ENCODE measurements at places on chromosomes 6 and 20.

- no peak for DNase-seq
Measured at GRCh38 chr20:10876558-10876957, 202.8 kb upstream of the JAG1 start.

DNA sequence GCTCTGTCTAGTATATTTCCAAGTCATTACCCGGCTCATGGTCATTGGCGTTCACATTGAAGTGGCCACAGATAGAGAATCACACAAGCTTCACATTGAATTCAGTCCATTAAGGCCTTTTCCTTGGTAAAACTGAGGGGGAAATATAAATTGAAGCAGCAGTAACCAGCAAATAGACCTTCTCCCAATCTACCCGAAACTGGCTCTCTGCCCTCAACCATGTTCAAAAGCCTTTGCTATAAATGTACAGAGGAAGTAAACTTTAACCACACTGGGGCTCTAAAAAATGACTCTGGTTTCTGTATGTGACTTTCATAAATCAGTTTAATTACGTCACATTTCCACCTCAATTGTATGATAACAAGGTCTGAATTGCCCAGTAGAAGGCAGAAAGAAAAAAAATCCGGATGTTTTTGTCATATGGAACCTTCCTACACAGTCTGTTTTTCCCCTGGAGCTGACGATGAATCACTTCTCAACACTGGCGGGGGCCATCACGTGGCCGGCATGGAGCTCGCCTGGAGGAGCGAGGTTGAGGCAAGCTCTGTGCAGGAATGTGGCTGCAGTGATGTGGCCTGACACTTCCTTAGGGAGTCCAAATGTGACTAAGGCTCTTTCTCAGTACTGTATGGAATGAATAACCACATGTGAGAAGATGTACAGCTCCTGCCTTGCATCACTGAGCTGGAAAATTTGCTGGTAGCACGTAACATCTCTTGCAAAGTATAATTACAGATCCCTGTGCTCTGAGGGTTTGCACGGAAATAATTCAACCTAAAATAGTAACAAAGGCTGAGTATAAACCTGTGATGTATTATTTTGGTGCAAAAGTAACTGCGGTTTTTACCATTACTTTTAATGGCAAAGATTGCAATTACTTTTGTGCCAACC is 58.6 kb upstream of the SNX9 start:
- DNase-seq: peak; percentile 84

GRCh38 chr20:43961541-43962471 is 47.2 kb downstream of the TOX2 start:
- DNase-seq: no peak

- no peak for DNase-seq
Measured at GRCh38 chr20:40433341-40433861, 255.6 kb downstream of the MAFB start.

DNA sequence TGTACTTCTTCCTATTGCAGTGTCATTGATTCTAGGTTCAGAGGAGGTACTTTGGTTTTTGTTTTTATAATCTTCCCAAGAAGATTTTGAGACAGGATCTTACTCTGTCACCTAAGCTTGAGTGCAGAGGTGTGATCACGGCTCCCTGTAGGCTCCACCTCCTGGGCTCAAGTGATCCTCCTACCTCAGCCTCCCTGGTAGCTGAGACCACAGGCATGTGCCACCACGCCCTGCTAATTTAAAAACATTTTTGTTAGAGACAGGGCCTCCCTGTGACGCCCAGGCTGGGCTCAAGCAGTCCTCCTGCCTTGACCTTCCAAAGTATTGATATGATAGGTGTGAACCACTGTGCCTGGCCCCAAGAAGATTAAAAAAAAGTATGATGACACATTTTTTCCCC is 3.4 kb upstream of the SLC17A5 start:
- DNase-seq: peak; percentile 43

DNA sequence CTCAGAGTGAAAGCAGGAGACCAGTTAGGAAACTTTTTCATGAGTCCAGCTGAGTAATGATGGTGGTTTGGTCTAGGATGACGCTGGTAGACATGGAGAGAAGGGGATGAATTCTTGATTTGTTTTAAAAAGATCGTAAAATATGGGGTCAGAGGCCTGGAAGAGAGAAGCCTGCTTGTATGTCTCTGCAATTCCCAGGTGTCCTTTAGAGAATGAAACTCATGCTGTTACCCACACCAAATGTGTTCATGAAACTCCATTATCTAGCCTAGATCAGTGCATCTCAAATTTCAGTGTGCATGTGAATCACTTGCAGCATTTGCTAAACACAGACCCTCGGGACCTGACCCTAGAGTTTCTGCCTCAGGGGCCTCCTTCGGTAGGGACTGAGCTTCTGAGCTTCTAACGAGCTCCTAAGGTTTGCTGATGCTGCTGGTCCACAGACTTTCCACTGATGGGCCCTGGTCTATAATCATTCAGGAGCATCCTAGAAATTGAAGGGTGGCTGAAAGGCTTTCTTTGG is 302.0 kb upstream of the PLCB4 start:
- DNase-seq: no peak

GRCh38 chr6:26152226-26153101 is 65.2 kb downstream of the HFE start:
- no peak for DNase-seq

DNA sequence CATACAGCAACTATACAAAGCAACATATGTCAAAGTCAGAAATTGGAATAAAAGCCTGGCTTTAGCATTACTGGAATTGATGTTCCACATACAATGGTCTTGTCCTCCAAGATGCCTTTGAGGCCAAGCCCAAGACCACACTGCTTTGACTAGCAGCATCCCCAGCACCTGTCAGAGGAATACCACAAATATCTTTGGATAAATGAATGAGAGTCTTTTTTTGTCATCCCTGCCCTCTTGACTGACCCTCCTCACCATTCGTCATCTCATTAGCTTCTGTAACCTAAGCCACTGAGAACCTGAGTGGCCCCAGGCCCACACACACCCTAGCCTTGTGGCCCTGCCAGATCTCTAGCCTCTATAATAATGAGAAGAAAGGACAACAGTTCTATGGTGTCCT is 48.5 kb downstream of the TNFRSF21 start:
- no peak for DNase-seq

DNA sequence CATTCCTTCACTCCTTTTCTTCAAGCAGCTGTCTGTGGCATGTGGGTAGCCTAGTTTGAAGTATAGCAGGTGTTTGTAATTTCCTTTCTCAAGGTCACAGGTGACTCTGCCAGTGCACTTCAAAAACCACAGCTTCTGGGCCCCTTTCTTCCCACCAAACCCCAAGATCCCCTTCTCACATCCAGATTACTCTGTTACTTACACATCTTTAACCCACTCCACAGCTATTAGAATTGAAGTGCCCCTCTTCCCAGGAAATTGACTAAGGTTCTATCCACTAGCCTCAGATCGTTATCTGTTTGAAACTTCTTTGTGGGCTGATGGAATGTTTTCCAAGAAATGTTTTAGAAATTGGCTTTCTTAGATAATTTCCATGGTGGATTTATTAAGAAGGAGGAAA is 150.8 kb downstream of the AHI1 start:
- DNase-seq: no peak

GRCh38 chr6:116969211-116969863 is 92.3 kb downstream of the RFX6 start:
- peak; percentile 13 for DNase-seq

DNA sequence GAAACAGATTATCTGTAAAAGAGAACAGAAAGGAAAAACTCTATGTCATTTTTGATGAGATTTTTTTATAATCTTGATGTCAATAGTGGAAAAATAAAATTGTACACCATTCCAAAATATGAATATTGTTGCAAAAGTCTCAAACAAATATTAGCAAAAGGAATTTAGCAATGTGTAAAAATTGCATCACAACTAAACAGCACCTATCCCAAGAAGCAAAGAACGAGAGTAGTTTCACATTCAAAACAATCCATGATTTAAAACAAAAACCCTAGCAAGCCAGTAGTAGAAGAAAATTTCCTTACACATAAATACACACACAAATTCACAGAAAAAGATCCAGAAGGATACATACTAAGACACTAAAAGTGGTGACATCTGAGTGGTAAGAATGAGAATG is 38.4 kb downstream of the LCA5 start:
- no peak for DNase-seq

DNA sequence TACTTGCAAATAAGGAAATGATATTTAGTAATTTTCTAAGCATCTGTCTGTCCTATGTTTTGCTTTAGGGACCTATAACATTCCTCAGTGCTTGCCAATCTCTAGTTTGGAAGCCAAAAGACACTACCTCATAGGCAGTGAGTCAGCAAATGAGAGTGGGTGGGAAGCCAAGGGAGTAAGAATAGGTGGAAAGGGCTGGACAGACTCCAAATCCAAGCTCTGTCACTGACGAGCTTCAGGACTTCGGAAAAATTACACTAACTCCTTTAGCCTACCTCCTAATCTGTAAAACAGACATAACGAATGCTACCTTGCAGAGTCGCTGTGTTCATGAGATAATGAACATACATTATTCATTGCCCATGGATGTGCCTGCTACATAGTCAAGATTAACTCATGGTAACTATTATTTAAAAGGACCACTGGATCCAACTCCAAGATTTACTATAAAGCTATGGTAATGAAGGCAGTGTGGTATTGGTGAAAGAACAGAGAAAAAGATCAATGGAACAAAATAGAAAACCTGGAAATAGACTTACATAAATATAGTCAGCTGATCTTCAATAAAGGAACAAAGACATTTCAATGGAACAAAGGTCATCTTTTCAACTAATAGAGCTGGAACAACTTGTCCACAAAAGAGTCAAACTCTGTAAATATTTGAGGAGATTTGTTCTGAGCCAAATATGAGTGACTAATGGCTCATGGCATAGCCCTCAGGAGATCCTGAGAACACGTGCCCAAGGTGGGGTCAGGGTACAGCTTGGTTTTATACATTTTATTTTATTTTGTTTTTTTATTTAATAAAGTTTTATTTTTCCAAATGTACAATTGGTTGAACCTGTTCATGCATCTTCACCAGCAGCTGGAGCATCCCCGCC is 64.1 kb downstream of the FAM50B start:
- DNase-seq: no peak

- no peak for DNase-seq
Measured at GRCh38 chr6:47464052-47464451, 13.5 kb upstream of the CD2AP start.

DNA sequence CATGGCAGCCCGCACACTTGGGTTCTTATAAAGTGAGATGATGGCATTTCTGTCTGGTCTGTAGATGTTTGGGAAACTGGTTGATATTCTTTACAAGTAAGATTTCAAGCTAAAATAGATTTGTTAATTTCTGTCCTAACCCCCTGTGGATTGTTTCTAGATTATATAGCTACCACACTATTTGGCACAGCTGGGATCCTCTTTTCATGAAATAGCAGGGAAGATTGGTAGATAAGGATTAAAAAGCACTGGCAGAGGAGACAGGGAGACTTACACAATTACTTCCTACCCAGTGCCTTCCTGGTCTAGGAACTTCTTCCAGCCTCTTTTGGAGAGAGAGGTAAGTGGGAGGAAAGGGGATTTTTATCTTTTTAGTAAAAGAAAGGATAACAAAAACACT is 13.2 kb upstream of the ATXN1 start:
- no peak for DNase-seq

- no peak for DNase-seq
Measured at GRCh38 chr6:84141521-84141920, 85.9 kb downstream of the CEP162 start.

GRCh38 chr6:2948228-2949025 is 22.9 kb downstream of the SERPINB6 start:
- DNase-seq: no peak

DNA sequence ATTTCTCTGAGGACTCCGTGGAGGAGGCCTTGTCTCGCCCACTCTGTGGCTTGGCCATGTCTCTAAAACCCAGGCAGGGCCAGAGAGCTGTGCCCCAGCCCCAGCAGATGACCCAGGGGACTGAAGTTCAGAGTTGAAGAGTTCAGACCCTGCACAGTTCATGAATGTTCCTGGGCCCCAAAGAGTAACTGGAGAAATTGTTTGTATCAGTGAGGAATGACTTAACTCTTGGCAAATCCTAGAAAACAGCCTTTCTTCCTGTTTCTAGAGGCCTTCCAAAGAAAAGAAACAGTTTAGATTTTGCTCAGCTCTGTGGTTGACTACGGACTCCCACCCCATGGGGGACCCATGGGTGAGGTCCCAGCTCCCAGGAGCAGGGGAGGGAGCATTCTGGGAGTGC is 62.1 kb upstream of the EYA2 start:
- no peak for DNase-seq

- DNase-seq: no peak
Measured at GRCh38 chr20:9241232-9241692, 172.4 kb downstream of the PLCB4 start.

DNA sequence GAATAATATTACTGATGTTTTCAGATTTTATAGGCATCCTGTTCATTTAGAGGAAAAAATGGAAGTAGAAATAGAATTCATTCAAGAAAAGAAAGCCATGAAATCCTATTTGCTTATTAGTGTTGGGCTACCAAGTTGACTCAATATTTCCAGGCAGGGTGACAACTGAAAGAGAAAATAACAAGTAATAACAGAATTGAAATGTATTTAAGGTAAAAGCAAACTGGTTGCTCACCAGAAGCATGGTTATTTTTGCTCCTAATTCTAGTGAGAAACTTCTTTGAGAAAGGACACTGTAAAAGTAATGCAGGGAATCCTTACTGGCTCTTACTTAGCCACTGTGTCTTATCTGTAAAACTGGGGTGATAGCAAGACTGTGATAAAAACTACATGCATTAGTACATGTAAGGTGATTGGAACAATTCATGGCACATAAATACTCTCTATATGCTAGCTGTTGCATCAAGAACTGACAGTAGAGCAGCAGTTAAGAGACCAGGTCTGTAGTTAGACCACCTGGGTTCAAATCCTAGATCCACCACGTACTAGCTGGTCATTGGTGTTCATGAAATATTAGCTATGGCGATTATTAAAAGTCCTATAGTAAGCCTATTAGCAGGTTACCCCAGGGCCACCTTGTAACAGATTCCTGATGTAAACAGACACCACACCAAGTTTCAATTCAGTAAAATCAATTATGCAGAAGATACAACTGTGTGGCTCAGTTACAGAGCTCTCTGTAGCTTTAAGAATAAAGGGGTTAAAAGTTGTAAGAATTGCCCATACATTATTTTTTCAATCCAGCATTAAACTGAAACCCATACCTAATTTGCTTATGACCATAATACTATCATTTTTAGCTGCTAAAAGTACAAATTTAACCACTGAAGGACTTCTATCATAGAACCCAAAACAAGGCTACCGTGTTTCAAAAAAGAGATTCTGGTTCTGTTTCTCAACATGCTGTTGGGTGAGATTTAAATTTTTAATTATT is 159.2 kb upstream of the COL21A1 start:
- DNase-seq: no peak

DNA sequence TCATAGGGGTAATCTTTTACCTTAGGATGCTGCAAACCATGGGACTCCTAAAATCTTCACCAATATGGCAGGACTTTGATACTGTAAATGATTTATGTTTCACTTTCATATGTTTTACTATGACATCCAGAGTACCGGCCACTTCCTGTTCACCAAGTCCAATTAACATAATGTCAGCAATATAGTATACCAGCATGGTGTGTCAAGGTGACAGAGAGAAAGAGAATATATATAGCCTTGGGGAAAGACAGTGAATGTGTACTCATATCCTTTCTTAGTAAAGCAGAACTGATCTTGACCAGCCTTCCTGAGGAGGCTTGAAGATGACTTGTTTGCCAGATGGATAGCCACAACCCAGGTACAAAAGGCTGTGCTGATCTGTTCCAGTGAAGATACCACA is 127.9 kb downstream of the NRN1 start:
- no peak for DNase-seq

GRCh38 chr20:40197691-40198090 is 491.3 kb downstream of the MAFB start:
- no peak for DNase-seq
